ENCODE measurements at places on chromosomes 7 and 10.

- DNase-seq = no peak
Observed at GRCh38 chr10:110910138-110910537, 8.8 kb downstream of the BBIP1 start.

DNA sequence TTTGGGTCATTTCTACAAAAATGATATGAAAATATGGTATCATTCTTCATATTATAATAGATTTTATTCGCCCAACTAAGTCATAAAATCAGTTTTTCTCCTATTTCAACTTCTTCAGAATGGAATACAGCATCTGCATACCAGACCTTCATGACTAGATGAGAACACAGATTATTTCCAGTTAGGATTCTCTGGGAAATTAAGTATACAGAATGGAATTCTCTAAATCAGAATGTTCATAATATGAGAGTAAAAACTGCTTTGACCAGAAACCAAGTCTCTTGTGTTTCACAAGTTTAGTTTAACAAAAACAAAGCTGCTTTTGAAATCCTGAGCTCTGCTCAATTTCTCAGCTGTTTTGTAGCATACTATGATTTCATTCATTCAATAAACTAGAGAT, 160.3 kb upstream of the SEMA3A start:
- no peak for DNase-seq

DNA sequence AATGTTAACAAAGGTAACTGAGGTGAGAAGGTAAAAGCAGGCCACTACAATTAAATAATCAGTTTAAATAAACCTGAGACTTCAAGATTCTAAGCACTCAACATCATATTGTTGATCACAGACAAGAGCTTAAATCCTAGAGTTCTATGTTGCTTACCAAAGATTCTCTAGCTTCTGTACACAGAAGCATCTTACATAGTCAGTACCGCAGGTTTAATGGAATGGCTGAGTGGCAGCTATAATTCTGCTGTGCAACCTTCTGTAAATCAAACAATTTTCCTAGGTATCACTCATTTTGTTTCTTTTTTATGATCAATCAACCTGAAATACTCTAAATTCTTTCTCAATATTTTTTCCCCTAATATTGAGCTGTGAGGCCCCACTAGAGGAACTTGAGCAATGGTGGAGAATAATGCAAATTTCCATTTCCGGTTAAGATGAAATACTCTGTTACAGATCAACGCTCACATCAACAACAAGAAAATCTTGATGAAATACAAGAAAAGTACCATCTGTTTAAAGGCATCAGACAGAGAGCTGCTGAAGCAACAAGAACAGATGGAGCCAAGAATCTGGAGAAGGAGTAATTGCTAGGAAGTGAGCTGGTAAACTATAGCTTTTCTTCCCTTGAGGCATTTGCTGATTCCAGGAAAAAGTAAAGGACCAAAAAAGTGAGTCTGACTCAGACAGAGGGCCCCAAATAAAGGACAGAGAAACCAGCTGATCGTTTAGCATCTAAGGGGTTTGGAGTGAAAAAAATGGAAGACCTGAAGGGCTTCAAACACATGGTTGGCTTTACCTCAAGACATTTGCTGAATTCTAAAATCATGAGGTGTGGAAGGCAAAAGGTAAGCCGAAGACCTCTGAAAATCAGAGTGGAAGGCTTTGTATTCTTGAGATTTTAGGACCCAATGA, 22.6 kb downstream of the PNPLA8 start:
- no peak for DNase-seq

GRCh38 chr7:137545059-137545716, 201.7 kb upstream of the PTN start:
- DNase-seq = no peak

DNA sequence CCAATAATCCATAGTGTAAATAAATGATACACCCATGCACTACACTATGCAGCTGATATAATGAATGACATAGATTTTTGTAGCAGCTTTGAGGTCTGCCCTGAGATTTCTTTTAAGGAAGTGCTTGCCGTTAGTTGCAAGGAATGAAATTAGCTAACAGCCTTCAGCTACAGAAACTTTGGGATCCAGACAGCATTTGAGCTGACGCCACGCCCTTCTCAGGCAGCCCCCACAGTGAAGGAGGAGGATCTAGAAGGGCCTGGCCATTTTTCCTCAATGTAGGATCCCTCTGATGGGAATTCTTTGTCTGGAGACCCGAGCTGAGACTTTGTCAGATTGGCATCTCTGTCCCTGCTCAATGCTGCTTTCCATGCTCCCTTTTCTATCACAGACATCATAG, 6.1 kb upstream of the PDK4 start:
- no peak for DNase-seq

- no peak for DNase-seq
Observed at GRCh38 chr10:13871011-13871410, 284.2 kb downstream of the PRPF18 start.

DNA sequence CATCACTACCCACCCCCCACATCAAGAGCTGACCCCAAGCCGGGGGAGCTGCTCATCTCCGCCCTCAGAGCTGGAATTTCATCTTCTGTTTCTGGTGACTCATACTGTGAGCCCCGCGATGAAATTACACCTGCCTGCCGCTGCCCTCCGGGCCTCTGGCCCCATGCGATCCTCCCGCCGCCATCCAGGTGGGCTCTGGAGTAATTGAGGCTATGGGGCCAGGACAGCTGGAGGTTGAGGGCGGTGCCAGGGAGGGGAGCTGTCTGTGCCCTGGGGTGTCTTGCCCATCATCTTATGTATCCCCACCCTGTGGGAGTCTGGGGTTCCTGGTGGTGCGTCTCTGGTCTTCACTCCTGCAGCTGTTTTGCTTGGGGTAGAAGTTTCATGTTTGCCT, 9.0 kb downstream of the GTF2IRD1 start:
- no peak for DNase-seq

DNA sequence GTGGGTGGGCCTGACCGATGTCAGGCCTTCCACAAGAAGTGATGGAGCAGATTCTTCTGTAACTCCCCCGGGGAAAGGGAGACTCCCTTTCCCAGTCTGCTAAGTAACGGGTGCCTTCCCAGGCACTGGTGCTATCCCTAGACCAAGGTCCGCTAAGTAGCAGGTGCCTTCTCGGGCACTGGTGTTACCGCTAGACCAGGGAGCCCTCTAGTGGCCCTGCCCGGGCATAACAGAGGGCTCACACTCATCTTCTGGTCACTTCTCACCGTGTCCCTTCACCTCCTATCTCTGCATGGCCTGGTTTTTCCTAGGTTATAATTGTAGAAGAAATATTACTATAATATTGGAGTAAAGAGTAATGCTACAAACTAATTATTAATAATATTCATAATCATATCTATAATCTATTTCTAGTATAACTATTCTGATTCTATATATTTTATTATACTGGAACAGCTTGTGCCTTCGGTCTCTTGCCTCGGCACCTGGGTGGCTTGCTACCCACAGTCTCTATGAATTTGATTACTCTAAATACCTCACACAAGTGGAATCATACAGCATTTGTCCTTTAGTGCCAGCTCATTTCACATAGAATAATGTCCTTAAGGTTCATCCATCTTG, 1378.7 kb downstream of the XPNPEP1 start:
- peak; percentile 74 for DNase-seq

GRCh38 chr10:132785723-132786475, at the start of gene NKX6-2:
Gene NKX6-2, minus strand, starts transcription at chr10:132786147. Its CDS starts 199 bp downstream, at chr10:132785948.
- DNase-seq = no peak

DNA sequence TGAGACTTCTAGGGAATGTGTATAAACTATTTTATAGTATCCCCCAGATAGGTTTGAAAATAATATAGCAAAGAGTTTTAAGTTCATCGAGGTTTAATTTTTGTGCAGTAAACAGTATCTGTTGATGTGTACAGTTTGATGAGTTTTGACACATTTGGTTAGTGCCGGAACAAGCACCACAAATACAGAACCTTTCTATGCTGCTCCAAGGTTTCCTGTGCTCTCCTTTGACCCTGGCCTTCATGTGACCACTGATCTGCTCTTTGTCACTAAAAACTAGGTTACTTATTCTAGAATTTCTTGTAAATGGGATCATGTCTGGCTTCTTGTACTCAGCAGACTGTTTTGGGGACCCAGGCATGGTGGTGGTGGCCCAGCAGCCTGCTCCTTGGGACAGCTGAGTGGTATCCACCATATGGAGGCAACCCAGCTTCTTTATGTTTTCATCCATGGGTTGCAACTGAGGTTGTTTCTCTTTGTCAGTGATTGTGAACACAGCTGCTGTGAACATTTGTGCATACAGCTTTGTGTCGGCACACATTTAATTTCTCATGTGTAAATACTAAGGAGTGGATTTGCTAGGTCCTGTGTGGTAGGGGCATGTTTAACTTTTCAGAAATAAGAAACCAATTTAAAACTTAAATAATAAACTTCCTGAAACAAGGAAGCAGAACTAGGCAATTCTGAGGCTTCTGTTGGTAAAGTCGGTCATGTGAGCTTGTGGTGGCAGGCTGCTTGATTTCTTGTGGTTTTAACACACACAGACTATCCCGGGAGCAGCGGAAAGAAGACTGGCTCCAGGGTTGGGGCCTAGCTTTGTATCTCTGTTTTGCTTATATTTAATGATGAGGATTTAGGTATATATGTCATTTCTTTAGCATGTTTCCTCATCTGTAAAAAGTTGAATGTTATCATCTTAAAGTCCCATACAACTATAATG, 219.4 kb downstream of the ABCA13 start:
- DNase-seq = no peak

GRCh38 chr10:79335470-79336235, 11.6 kb upstream of the PPIF start:
- DNase-seq = no peak

- DNase-seq = no peak
Observed at GRCh38 chr7:66668677-66669076, 40.0 kb downstream of the KCTD7 start.

- peak; percentile 78 for DNase-seq
Observed at GRCh38 chr7:107948645-107949442, 54.1 kb downstream of the LAMB1 start.

DNA sequence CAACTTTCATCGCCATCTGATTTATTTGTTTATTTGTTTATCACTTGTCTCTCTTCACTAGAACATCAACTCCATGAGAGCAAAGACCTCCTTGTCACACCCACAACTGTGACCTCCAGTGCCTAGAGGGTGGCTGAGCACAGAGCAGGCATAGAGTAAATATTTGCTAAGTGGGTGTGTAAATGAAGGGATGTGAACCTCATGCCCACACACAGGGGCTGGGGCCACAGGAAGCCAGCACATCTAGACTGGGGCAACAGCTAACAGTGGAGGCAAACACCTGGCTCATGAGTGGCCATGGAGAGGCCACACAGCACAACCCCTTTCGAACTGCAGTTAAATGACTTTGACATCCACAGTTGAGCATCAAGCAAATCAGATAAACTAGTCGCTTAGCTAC, 39.8 kb downstream of the AKR1B1 start:
- no peak for DNase-seq

DNA sequence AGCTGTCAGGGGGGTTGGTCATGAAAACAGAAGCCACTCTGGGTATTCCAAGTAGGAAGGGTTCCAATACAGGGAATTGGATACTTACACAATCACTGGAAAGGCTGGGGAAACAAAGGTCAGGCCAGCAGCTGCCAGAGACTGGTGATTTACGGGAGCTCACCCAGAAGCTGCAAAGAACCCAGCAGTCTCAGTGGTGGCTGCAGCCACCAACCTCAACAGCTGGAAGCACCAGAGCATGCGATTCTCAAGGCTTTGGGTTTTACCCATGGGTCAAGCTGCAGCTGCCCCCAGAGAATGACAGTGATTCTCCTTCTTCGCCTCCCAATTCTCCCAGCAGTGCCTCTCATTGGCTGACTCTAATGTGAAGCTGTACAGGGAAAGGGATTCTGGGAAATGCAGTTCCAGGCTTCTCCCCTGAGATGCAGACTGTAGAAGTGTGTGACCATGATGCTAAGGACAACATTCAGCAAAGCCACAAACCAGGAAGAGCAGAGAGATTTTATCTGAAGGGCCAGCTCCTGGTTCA, 107.2 kb upstream of the TCF7L2 start:
- peak; percentile 33 for DNase-seq

- no peak for DNase-seq
Observed at GRCh38 chr10:46551701-46552525, 4.5 kb downstream of the GPRIN2 start.

- peak; percentile 2 for DNase-seq
Observed at GRCh38 chr7:117582219-117582704, 102.4 kb downstream of the CFTR start.

GRCh38 chr7:92489634-92490033, 11.9 kb upstream of the ERVW-1 start:
- DNase-seq = no peak

DNA sequence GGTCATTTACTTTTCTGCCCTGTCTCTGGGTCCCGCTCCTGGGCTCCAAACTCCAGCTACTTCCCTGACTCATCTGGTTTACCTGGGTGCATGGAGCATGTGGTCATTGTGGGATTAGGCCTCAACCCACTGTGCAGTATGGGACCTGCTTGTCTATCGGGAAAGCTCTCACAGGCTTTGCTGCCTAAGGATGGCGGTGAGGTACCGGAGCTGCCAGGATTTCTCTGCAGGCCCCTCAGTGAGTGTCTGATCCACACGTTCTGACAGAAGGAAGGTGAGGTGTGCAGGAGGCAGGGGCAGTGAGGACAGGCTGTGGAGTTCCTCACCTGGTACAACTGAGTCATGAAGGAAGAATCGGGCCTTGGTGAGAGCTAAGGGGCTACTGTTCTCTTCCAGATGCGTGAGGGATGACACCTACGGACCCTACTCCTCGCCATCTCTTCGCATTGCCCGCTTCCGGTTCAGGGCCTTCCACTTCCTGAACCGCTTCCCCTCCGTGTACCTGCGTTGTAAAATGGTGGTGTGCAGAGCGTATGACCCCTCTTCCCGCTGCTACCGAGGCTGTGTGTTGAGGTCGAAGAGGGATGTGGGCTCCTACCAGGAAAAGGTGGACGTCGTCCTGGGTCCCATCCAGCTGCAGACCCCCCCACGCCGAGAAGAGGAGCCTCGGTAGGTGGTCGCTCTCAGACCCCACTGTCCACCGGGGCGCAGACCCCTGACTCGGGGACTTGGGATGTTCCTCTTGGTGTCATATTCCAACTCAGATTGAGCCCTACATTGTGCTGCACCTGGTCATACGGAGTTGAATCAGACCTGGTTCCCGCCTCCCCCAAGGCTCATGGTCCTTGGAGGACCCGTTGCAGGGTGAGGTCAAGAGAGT, 56.7 kb downstream of the C10orf120 start:
- no peak for DNase-seq

All from kidney tubule cell (primary cell).